ENCODE measurements at places on chromosomes 7 and 10.

GRCh38 chr7:98869597-98870120, at the start of gene TMEM130:
TSS of gene TMEM130 (minus strand) at chr7:98870014. CDS start at chr7:98869861, 153 bp downstream.
- no peak for DNase-seq

DNA sequence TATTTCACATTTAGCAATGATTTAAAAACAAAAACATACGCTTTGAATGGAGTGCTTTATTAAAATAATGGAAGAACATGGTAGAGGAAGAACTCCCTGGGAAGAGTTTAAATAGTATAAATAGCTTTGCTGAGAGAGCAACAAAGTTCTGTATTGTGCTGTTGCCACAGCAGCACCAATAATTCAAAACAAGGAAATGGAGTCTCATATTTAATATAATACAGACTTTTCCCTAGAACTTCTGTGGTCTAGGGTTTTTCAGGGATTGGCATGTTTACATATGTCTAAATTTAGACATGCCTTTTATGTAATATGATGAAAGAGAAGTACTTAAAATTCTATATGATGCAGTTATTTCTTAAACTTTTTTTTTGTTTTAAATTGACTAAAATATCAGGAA, 217.2 kb upstream of the HDAC9 start:
- no peak for DNase-seq

- no peak for DNase-seq
These were observed 9.1 kb upstream of the DMBT1 start for GRCh38 chr10:122551450-122551849.

DNA sequence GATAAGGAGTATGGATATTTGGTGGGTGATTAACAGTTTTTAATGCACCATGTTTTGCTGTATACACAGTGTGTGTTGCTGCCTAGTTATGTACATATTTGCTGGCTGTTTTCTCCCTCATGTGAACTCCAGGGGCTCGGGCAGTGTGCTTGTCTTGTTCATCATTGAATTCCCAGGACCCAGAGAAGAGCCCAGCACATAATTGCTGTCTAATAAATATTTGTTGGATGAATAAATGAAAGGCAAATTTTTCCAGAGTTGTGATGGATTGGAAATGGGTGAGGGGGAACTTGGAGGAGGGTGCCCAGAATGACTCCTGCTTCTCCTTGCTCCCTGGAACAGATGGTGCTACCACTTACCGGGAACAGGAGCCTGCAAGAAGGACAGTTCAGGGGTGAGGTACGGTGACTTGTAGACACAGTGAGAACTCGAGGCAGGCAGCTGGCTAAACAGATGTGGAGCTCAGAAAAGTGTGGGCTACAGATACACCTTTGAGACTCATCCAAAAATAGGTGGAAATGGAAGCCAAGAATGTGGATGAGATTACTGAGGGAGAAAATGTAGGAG, 586.8 kb upstream of the MGMT start:
- no peak for DNase-seq

DNA sequence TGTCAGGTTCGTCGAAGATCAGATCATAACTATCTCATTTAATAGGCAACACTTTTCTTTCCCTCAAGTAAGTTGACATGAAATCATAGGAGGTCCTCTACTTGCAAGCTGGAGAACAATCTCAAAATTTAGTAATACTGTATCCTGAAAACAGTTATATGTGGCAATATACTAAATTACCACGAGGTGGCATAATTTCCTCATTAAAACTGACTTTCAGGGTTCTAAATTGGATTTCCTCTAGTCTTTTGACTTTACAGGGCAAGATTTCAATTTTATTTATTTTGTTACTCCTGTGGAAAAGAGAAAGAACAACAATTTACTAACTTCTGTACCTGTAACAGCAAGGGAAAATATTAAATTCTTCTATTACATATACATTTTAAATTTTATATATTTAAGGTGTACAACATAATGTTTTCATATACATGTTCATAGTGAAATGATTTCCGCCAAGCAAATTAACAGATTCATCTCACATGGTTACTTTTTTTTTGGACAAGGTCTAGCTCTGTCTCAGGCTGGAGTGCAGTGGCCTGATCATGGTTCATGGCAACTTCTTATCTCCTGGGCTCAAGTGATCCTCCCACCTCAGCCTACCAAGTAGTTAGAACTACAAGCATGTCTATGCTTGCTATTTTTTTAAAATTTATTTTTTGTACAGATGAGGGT, 53.4 kb upstream of the CYP2C18 start:
- DNase-seq = no peak

DNA sequence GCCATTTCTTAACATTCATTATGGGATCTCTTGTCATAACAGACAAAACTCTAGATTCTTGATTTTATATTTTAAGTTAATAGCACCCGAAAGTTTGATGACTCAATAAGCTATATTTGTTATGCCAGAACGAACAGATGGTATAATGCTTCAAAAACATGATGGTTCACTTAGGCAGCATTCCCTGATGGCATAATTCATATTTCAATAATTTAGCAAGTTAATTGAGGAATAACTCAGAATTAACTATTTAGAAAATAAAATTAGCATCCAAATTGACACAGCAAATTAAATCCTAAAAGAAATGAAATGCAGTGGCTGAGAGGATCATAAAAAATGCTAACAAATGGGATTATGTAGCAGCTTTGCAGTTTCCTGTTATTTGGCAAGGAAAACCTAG, 260.8 kb upstream of the MBL2 start:
- DNase-seq = no peak

DNA sequence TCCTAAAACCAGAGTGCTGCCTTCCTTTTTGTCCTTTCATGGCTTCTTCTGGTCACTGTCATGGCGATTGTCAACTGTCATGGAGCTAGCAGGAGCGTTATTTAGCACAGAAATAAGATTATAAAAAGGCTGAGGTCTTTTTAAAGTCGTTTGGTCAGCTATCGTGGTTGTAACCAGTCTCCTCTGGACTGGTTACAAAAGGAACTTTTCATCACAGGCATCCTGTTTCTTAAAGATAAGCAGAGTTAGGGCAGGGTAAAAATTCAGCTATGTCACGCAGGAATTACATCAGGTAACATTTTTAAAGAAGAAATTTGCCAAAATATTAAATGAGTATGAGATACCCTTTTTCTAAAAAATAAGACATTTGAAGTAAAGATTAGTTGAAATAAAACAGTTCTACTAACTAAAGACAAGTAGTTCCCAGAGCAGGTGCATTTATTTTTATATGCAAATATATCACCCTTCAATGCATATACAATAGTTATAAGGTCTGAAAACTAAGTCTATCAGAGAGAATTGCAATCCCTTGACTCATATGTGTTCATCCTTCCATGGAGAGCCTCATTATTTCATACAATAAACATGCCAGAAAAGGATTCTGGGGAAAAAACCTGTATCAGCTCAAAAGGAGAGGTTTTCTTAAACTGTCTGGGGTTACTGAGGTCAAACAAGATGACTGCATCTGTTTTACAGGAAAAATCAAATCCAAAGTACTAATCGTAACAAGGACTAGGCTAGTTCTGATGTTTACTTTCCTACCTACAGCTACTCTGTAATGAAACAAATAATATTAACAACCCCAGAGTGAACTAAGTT, 20.9 kb downstream of the FAM24A start:
- DNase-seq = no peak

- DNase-seq = no peak
These were observed 59.7 kb downstream of the TLL2 start for GRCh38 chr10:96453856-96454583.

- DNase-seq = no peak
These were observed 48.0 kb upstream of the DLG5 start for GRCh38 chr10:77974396-77975074.

DNA sequence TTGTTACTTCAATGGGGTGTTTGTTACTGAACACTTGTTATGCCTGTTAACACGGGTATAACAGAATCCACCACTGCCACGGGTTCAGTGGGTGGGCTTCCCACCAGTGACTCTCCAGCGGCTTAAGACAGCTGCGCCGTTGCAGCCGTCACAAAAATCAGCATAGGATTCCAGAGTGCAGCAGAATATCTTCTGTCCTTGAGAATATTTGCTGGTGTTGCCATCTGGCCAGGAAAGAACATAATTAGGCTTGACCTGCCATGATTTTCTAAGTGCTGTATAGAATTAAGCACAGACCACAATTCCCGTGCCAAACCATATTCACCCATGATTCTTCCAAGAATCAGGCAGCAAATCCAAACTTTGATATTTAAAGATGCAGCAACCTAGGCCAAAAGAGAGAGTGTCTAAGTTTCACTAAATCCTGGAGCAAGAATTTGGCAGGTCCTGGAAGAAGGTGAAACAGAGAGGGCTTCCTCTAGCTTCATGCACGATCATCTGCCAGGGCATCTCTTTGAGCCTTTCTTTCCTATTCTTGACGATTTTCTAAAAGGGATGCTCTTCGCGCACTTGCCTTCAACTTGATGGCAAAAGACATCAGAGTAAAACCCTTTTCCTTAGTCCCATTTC, 95.0 kb downstream of the FRMD4A start:
- no peak for DNase-seq

DNA sequence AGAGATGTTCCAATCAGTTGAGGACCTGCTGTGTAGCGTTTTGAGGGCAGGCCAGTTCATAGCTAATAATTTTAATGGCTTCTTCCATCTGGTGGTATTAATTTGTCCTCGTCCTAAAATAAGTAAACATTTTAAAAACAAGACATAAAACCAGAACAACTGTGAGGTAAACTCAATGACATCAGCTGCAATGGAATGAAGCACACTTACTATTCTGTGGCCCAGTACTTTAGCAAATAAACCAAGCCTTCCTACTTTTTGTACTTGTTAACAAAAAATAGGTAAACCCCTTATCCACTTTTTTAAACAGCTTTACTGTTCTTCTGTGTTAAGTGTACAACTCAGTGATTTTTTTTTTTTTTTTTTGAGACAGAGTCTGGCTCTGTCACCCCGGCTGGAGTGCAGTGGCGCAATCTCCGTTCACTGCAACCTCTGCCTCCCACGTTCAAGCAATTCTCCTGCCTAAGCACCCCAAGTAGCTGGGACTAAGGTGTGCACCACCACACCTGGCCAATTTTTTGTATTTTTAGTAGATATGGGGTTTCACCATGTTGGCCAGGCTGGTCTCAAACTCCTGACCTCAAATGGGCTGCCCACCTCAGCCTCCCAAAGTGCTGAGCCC, 28.9 kb upstream of the FZD1 start:
- DNase-seq = no peak

DNA sequence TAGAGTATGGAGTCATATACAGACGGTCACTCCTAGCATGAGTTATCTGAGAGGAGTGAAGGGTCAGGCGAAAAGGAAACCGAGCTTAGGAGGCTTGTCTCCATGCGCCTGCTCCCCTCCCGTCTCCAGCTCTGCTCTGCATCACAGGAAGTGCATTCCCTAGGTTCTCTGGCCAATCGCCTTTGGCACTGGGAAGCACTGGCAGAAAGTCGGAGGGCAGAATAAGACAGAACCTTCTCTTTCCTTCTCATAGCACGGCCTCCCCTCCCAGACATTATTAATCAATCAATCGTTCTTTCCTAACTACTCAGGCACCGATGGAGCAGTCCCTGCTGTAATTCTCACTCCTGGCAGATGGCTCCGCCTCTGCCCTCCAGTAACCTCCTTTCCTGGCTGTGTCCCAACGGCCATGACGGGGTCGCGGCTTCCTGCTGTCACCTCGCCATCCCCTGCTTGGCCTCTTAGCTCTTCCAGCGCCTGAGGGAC, 177.1 kb downstream of the FRMD4A start:
- DNase-seq = no peak

GRCh38 chr7:39152701-39153100, 175.0 kb downstream of the POU6F2 start:
- DNase-seq = no peak

GRCh38 chr7:39644170-39644569, 20.8 kb downstream of the RALA start:
- DNase-seq = no peak
